ENCODE measurements at places on chromosomes 6 and 20.

- no peak for DNase-seq
These were observed 67.0 kb upstream of the FOXQ1 start for GRCh38 chr6:1244941-1245340.

GRCh38 chr20:48034751-48035150 lies 249.5 kb upstream of the SULF2 start:
- no peak for DNase-seq

DNA sequence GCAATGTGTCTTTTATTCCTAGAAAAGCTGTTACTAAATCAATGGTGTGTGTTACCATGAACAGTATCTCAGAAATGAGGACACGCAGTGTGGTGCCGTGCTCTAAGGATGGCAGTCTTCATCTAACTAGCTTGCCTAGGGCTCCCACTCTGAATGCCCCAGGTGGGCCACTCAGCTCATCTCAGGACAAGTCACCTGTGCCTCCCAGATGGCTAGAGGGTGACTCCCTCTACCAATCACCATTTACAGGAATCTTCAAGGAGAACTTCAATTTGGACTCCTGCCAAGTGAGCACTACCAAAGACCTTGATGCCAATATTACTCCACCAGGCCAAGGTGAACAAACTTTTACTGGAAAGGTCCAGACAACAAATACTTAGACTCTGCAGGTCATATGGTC lies 202.8 kb upstream of the FOXQ1 start:
- DNase-seq: no peak

GRCh38 chr6:7047966-7048365 lies 59.8 kb upstream of the RREB1 start:
- no peak for DNase-seq

DNA sequence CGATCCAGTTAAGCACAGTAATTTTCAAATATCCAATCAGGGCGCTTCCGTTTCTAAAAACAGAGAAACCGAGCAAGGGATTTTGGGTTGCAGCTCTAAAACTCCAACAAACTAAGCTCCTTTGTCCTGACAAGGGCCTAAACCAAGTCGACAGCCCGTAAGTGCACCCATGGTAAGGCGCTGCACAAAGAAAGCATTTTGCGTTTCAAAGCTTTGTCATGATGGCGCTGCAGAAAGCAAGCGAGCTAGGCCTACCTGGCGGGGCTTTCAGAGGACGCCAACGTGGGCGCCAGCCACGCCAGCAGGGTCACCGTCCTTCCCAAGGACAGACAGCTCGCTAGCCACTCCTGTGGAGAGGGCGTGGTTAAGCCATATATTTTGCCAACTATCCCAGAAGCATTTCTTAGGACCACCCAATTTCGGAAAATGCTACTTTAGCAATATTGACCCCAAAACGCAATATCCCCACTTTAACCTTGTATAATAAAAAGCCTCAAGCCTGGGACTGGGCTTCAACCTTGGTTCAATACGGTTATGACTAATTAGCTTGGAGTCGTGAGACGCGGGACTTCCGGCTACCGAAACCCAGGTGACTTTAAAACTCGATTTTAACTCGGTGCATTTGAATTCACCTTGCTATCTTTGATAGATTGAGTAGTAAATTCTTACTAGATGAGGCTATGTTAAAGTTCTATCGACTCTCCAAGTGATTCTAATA lies 53.8 kb downstream of the TRIM38 start:
- DNase-seq: no peak

GRCh38 chr6:143339223-143339622 lies 111.3 kb downstream of the ADAT2 start:
- no peak for DNase-seq

DNA sequence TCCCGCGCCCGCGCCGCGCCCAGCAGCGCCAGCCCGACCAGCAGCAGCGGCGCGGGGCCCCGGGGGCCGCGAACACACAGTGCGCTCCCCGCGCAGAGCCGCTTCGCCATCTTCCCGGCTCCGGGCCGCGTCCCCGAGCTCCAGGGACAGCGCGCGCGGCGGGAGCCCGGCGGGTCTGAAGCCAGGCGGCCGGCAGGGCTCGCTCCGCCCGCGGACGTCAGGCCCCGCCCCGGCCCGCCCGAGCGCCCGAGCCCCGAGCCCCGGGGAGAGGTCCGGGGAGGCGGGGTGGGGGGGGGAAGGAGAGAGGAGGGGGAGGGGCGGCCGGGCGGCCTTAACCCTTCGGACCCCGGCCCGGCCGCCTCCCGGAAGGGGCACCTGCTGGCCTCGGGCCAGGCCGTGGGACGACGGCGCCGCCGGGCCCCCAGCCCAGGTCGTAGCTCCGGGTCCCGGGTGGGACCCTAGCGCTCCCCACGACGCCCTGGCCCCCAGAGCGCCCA lies at the start of gene LAMA5:
LAMA5 (minus strand) TSS at position 177 of the 497 bp plus-strand sequence; CDS start at position 110, 67 bp downstream.
- DNase-seq: no peak

- no peak for DNase-seq
These were observed 4.9 kb upstream of the FAM83C start for GRCh38 chr20:35297155-35297554.

DNA sequence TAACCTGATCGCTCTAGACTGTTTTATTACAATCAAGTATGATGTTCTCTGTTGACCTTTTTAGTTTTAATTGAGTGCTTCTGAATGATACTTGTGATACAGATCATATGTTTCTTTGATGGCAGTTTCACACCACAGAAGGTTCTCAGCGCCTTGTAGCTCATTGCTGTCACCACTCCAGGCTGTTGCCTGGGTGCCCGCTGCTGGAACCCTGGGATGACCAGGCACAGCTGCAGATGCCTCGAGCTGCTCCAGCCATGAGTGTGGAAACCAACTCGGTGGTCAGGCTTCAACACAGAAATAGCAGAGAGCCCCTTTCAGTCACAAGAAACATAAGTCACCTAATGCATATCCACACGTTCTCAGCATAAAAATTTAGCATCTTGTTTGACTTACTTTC lies 112.7 kb downstream of the RPP40 start:
- DNase-seq: no peak

DNA sequence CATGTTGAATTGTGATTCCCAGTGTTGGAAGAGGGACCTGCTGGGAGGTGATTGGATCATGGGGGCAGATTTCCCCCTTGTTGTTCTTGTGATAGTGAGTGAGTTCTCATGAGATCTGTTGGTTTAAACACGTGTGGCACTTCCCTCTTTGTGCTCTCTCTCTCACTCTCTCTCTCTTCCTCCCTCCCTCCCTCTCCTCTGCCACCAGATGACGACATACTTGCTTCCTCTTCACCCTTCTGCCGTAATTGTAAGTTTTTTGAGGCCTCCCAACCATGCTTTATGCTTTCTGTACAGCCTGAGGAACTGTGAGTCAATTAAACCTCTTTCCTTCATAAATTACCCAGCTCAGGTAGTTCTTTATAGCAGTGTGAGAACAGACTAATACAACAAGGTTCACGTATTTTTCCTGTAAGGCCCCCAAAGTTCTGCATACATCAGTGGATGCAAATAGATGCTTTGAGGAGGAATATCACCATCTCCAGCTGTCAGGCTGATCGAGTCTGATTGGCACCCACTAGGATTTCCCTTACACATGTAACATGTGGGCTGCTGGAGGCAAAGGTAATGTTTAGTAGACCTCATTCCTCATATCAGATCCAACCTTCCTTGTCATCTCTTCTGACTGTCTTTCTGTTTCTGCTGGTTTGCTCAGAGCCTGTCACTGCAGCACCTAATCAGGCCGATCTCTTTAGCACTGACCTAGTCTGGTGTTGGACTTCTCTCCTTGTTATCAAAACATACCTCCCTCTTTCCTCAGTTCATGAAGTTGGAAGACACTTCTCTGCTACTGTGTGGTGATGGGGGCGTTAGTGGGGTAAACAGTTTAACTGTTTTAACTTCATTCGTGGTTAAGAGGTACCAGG lies 54.3 kb upstream of the BACH2 start:
- DNase-seq: no peak

DNA sequence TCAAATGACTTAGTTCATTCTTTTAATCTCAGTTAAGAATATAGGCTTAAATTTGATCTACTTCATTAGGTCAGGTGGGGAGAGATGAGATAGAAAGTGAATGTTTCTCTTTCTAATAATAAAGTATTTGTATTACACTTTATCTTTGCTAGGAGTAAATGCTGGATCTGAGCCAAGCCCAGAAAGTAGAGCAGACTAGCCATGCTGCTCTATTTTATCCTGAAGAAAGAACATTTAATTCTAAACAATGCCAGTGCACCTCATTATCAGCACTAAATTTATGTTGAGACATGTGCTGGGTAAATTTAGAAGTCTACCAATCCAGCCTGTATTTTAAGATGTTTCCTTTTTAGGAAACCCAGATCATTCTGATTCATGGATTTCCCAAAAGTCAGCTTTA lies 43.5 kb downstream of the AKIRIN2 start:
- no peak for DNase-seq

All from SJSA1 (cell line).